ENCODE measurements at places on chromosomes 1 and 21. TPM values are rescaled to one million over a fixed set of nuclear protein-coding genes. Genes with fewer than 3 reads are reported as not detected.
A peak's percentile ranks its signal among the peaks of the same experiment; 100 is the strongest.

- no peak for DNase-seq
These were observed 17.6 kb downstream of the TRAF5 start for GRCh38 chr1:211344152-211344618.

- peak; percentile 73 for DNase-seq
These were observed at the start of gene NAXE for GRCh38 chr1:156591432-156592157. Gene NAXE, plus strand, starts transcription at chr1:156591776. Its CDS starts 29 bp downstream, at chr1:156591805.

GRCh38 chr1:118101515-118101844 is 83.5 kb downstream of the SPAG17 start:
- no peak for DNase-seq

GRCh38 chr1:56798053-56798471 is 21.1 kb downstream of the FYB2 start:
- no peak for DNase-seq

DNA sequence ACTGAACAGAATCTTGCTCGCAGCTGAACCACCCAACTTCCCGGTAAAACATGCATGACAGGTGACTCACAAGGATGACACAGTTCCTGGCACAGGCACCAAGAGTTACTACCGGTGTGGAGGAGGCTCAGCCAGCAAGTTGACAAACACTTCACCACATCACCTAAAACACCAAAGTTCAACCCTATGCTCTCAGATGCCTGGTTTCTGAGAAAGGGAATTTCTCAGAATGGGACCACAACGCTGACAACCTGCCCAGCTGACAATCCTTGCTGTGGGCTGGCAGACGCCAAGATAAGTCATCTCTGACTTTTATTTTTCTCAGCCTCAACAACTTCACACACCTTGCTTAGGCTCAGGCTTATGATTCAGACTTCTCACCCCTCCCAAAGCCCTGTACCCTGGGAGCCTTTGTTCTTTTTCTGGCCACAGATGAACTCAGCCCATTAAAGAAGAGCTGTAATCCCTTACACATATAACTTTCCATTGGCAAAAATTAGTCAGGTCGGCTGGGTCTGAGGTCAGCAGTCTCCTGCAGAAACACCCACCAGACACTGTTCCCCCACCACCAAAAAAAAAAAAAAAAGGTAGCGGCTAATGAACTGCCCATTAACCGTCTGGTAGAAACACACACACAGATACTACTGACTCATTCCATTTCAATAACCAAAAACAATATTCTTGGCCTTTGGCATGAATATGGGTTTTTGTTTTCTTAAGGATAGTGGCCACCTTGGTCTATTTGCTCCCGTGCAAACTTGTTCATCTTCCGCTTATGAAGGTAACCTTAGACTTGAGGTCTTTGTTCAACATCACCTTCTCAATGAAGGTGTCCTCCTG is 10.8 kb upstream of the TIAM1 start:
- peak; percentile 88 for DNase-seq

GRCh38 chr1:204760757-204761156 is 75.2 kb upstream of the LRRN2 start:
- no peak for DNase-seq

- no peak for DNase-seq
These were observed 2.0 kb upstream of the SYT6 start for GRCh38 chr1:114155706-114156105.

GRCh38 chr1:107682467-107682866 is 282.5 kb downstream of the VAV3 start:
- no peak for DNase-seq

GRCh38 chr1:18344755-18345154 is 136.0 kb upstream of the KLHDC7A start:
- no peak for DNase-seq

- DNase-seq, result no peak
These were observed 94.7 kb upstream of the GADD45A start for GRCh38 chr1:67590329-67590728.

Gene SLC1A7
- total RNA-seq, result not detected

Gene LDLRAD2
- not detected for total RNA-seq

Gene SLC30A1
- total RNA-seq, result 8.0 TPM

Gene LAMB3
- 4.2 TPM for total RNA-seq

Measured in activated CD4-positive, alpha-beta memory T cell treated with anti-CD3 and anti-CD28 coated beads, Interleukin-2, amount 10 ng/mL, durations not matched to agents 7 days and 5 days (primary cell).